ENCODE measurements at places on chromosomes 3 and 15.
A peak's percentile ranks its signal among the peaks of the same experiment; 100 is the strongest.

DNA sequence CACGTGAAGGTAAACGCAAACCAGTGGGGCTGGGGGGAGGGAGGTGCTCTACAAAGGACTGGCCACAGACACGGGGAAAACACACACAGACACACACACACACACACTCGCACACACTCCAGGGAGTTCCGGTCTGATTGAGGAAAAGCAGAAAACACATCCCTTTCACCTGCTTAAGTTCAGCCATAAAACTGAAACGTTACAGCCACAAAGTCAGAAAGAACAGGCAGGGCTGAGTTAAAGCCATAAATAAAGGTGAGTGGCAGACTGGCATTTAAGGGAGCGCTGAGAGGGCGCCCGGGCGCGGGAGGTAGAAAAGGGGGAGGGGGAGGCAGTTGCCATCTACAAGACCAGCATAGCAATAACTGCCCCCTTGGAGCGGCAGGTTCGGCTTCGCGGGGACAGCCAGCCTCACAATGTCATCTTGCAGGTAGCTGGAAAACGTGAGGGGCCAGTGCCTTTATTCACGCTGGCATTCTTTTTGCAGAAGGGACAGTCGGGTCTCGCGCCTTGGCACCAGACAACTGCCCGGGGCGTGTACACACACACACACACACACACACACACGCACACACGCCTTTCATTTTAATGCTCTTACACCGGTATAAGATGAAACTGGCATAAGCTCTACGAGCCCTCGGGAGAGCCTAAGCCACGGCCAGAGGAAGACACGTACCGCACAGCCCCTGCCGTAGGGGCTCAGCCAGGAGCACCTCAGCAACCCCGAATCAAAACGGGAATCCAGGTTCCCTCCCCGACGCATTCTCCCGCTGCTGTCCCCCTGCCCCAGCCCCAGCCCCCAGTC lies 866 bp downstream of the TNIK start:
- peak; percentile 47 for DNase-seq

GRCh38 chr3:143119974-143120715 lies 574 bp downstream of the CHST2 start:
- no peak for DNase-seq

DNA sequence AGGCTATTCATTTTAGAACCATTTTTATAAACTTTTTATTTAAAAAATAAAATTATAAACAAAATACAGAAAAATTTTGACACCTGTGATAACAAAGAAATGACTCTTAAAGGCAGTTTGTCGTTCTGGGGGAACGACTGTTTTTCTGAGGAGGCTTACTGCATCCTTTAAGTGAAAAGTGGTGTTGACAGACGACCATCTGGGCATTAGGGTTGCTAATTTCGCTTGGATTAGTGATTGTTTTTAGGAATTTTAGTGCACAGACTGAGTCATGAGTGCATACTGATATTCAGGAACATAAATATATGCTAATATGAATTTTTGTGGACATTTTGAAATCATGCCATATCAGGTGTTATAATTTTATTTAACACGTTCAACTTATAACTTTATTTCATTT lies 28.5 kb downstream of the OSTN start:
- DNase-seq: no peak

DNA sequence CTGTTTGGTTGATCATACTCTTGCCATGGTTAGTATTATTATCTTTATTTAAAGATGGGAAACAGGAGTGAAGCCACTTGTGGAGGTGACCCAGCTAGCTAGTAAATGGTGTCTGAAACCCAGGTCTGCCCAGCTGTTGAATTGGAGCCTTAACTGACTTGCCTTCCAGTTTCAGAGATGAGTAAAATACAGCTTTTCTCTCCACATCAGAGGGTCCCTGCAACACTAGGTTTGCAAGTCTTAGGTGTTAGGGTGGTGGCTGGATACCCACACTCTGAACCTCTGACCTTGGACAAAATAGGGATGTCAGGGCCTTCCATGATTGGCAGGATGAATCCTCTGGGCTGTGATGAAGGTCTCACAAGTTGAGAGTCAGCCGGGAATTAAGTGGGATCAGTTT lies 4.1 kb downstream of the FLNB start:
- no peak for DNase-seq

All from pons (tissue), 1 donor.